ENCODE measurements at places on chromosomes 11 and 22. TPM values are rescaled to one million over a fixed set of nuclear protein-coding genes. Genes with fewer than 3 reads are reported as not detected.

PNPLA5 gene
- total RNA-seq, result not detected

LMNTD2 gene
- total RNA-seq, result 2.1 TPM

SMC1B gene
- total RNA-seq, result 0.10 TPM

TEX54 gene
- total RNA-seq, result 2.4 TPM

LRRC75B gene
- 0.63 TPM for total RNA-seq

LPXN gene
- 50.8 TPM for total RNA-seq

RAG1 gene
- total RNA-seq, result 0.52 TPM

DGCR6 gene
- 6.4 TPM for total RNA-seq

DRD4 gene
- 0.10 TPM for total RNA-seq

MIOX gene
- total RNA-seq, result not detected

RNH1 gene
- 92.2 TPM for total RNA-seq

OR4P4 gene
- total RNA-seq, result not detected

PPME1 gene
- 6.2 TPM for total RNA-seq

CASP1 gene
- 99.5 TPM for total RNA-seq

Measured in mononuclear cell (primary cell).